Fibroblast of skin of back (primary cell): ENCODE measurements at places on chromosomes 4 and X.

DNA sequence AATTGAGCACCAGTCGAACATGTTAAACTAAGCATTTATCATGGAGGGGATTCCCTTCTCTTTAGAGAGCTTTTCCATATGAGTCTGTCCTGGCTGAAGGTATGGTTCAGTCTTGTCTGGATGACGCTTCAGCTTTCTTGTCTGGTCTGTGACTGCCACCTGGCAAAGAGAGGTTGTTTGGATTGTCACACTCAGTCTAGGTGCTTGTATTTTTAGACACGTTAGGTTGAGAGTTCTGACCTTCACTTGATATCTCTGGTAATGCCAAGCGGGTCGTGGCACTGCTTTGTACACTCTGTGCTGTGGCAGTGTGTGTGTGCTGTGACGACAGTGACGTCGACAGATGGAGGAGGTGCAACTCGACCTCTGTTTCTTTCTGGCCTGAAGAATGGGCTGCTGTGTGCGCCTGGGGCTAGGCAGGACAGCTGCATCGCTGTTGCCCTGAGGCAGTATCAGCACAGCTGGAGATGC lies 12.6 kb downstream of the NOCT start:
- no peak for DNase-seq

DNA sequence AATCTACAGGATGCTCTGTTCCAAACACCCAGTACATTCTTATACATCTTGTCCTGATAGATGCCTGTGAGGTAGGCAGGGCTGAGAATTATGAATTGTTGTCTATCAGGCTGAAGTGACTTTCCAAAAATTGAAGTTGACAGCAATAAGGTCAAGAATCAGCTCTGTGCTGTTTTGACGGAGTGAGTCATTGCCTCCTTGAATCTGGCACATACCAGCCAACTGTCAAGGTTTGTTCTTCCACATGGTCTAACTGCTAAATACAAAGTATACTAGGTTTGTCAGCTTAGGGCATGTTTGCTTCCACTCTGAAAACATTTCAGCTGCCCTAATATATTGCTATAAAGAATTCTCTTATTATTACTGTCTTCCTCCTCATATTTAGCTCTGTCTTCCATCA lies 32.3 kb downstream of the SH3RF1 start:
- peak; percentile 64 for DNase-seq

- DNase-seq: no peak
Observed at GRCh38 chrX:9403374-9403773, 61.5 kb upstream of the TBL1X start.

- DNase-seq: no peak
Observed at GRCh38 chrX:78712336-78712735, 35.2 kb upstream of the LPAR4 start.

- DNase-seq: no peak
Observed at GRCh38 chr4:140135529-140136088, 18.4 kb downstream of the MAML3 start.

DNA sequence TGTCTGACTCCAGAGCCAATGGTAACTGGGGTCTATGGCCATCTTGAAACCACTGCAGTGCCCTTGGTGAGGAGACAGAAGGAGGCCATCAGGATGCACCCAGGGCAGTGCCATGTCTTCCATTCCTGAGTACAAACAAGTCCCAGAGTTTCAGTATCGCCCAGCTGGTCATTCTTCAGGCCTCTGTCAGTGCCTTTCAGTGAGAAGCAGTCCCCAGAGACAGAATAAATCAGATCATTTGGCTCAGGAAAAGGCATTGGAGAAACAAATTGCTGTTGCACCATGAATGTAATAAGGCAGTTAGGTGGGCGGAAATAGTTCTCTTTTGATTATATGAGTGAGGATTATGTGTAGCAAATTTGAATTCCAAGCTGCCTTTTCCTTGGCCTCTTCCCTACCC lies 21.3 kb downstream of the ADGRG4 start:
- DNase-seq: no peak

DNA sequence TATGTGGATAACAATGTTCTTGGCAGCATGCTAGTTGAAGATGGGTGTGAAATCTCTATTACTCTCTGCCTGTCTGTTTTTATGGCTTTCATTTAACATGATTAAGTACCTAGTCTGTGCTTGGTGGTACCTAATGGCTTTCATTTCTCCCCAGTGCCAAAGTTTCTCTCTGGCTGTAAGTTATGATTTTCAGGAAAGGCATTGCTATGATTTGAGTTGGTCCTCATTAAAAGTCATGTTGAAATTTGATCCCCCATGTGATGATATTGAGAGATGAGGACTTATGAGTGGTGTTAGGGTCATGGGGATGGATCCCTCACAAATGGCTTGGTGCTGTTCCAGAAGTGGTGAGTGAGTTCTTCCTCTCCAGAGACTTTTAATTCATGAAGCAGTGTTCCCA lies 162.4 kb upstream of the IL15 start:
- peak; percentile 19 for DNase-seq

GRCh38 chr4:137266511-137266910 lies 265.8 kb downstream of the PCDH18 start:
- peak; percentile 37 for DNase-seq

GRCh38 chrX:80285131-80285773 lies 135.0 kb upstream of the TENT5D start:
- peak; percentile 8 for DNase-seq

DNA sequence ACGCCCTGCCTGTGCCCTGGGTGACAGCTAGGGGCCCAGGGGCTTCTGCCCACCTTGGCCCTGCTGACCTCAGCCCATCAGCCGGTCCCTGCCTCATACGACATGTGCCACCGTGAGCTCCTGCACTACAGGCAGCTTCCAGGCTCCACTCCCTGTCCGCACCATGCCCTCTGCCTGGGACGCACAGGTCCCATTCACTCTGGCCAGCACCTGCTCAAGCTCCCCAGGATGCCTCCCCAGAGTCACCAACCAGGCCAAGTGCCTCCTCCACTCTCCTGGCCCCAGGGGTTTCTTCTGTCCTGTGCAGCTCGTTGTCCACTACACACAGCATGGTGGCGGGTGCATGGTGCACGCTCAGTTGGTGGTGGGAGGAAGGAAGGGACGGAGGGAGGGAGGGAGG lies 20.2 kb upstream of the MRFAP1 start:
- DNase-seq: no peak

DNA sequence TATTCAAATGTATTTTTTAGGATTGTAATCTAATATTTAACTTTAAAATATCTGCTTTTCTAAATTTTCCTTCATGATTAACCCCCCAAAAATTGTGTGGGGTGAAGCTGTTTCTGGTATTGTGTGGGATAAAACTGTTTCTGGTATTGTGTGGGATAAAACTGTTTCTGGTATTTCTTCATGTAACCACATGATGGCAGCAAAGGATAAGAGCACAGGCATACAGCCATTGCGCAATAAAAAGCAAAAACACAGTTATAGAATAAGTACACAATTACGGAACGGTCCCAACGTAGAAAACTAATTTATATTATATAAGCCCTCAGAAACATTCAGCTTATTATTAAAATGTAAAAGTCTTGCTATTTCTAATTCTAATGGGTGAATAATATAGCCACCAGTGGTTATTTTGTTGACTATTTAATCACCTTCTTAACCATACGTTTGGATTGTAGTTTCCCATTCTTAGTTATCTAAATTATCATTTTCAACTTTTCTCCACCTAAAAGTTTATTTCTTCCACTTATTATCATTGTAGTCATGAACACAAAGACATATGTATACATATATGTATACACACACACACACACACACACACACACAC lies 333.9 kb upstream of the FSTL5 start:
- peak; percentile 42 for DNase-seq

GRCh38 chr4:31065086-31065485 lies 344.9 kb downstream of the PCDH7 start:
- no peak for DNase-seq

GRCh38 chrX:48890934-48891401 lies 6.6 kb downstream of the TIMM17B start:
- no peak for DNase-seq

DNA sequence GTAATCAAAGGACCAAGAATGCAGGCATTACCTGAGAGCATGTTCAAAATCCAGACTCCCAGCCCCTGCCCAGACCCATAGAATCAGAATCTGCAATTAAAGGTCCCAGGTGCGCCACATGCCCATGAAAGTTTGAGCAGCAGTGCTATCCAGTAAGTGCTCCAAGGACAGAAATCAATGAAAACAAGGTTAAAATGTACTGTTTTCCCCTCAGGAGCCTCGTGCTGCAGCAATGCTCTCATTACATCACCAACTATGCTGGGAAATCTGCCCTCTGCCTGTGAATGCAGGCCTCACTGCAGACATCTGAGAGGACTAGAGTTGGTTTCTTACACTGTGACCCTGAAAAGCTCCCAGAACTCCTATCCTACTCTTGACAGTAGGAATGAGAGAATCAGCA lies 21.1 kb downstream of the ANXA5 start:
- no peak for DNase-seq
